ENCODE measurements at places on chromosomes 2 and 18.

DNA sequence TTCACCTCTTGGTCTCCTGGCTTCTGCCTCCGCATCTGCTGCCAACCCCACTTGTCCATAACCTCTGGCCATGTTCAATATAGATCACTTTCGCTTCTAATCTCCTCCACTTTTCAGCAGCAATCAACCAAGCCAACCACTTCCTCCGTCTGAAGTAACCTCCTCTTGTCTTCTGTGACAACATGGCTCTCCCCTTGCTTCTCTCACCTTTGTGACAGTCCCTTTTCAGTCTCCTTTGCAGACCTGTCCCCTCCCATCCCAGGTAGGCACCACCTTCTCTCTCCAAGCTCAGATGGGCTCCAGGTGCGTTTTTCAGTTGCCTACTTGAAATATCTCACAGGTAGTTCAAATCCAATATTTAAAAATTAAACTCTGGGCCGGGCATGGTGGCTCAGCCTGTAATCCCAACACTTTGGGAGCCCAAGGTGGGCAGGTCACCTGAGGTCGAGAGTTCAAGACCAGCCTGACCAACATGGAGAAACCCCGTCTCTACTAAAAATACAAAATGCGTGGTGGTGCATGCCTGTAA lies 4.7 kb upstream of the PSD4 start:
- no peak for DNase-seq

DNA sequence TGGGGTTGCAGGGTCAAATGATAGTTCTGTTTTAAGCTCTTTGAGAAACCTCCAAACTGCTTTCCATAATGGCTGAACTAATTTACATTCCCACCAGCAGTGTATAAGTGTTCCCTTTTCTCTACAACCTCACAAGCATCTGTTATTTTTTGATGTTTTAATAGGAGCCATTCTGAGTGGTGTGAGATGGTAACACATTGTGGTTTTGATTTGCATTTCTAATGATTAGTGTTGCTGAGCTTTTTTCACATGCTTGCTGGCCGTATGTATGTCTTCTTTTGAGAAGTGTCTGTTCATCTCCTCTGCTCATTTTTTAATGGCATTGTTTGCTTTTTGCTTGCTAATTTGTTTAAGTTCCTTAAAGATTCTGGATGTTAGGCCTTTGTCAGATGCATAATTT lies 107.7 kb downstream of the PDE11A start:
- no peak for DNase-seq

DNA sequence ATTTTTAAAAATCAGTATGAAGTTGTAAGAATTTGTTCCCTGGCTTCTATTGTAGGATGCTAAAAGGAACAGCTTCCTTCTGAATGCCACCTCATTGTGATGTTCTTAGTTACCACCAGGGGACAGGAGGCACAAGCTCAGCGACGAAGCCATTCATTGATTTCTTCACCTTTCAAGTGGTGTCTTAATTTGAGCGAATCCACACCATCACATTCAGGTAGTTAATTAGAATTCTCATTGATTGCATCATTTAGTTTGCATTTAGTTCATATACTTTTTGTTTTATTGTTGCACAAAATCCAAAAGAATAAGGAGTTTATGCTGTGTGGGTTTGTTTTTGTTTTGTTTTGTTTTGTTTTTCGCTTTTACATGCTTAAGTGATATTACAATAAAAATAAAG lies 23.1 kb downstream of the CYP27C1 start:
- no peak for DNase-seq

- DNase-seq, result peak; percentile 77
Observed at GRCh38 chr18:46335534-46336101, 231.4 kb downstream of the HAUS1 start.

DNA sequence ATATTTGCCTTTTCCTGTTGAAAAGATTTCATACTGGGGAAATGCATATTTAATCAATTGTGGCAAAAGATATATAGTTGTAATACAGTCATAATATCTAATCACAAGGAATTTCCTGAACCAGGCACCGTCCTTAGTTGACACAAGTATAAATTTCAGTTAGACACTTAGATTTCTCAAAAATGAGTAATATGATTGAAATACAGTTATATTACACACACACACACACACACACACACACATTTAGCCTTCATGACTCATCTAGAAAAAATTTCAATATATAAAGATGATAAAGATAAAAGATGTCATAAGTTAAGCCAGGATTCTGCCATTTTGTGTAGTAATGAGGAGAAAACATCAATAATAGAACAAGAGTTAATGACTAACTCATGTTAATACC lies 258.4 kb upstream of the ZNF804A start:
- no peak for DNase-seq

- no peak for DNase-seq
Observed at GRCh38 chr18:24922491-24922890, 429.5 kb downstream of the ZNF521 start.

- DNase-seq, result no peak
Observed at GRCh38 chr2:165909466-165909865, 44.1 kb downstream of the TTC21B start.

GRCh38 chr2:112958428-112959108 lies 19.2 kb upstream of the IL36G start:
- DNase-seq, result peak; percentile 63

DNA sequence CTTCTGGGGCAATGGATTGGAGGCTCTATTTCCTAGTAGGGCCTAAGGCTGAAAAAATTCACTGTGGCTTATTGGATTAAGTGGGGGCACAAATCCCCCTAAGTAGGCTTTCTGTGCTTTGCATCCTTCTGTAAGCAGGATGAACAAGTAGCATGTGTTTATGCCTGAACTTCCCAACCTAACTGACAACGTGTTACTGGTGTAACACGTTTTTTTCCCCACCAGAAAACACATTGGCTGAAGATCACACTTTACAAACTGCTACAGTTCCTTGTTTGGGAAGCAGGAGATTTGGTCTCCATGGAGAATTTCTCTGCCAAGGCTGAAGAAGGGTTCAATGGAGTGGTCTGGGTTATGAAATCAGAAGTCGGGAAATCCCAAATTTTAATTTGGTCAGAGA lies 7.2 kb upstream of the ITGA6 start:
- peak; percentile 56 for DNase-seq

DNA sequence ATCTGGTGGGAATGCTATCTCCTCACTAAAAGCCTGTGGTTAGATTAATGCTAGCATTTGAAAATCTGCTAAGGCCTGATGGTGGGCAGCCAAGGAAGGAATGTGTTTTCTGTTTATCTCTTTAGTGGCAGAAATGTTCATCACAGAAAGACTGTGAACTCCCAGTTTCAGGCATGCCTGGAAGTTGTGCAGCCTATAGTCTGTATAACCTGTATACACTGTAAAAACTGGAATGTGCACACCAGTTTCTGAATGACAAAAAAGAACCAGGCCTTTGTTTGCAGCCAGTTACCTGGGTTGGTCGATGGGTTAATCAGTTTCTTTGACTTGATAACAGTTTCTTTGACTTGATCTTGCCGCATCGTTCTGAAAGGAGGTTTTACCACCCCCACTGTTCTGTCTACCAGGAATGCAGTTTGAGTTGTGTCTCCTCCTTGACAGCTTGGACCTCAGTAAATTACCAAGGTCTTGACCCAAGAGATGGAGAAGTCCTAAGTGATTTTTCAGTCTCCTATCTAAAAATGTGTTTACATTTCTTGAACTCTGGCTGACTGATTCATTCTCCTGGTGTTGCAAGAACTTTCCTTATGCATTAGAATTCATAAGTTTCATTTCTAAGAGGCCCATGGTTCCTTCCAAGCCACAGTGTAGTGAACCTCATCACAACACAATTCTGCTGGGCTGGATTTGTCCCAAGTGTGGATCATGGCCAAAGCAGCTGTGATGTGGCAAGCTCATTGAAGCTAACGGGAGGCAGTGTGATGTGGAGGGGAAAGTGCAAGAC lies 62.2 kb downstream of the KIAA2012 start:
- no peak for DNase-seq

GRCh38 chr2:127067620-127068350 lies 39.2 kb downstream of the BIN1 start:
- DNase-seq, result peak; percentile 55

- no peak for DNase-seq
Observed at GRCh38 chr2:37551783-37552182, 119.7 kb downstream of the CDC42EP3 start.

DNA sequence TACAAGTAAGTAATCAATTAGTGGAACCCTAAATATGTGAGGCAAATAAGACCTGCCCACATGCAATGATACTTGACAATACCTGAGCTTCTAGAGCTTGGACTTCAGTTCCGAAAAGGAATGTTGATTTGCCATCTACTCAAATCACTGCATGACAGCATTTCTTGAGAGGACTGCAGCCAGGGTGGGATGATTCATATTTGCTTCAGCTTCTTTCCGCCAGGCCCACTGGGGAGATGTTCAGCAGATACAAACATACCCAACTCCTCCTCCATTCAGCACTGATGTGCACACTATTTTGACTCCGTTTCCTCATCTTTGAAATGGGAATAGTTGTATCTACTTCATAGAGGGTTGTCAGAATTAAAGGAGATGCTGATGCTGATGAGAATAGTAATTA lies 28.8 kb upstream of the TMEM177 start:
- no peak for DNase-seq

GRCh38 chr2:106116248-106116647 lies 77.9 kb downstream of the UXS1 start:
- DNase-seq, result no peak

- no peak for DNase-seq
Observed at GRCh38 chr18:24989760-24990593, 362.0 kb downstream of the ZNF521 start.

GRCh38 chr18:51617167-51617566 lies 419.7 kb upstream of the MEX3C start:
- DNase-seq, result no peak
